Osteocyte (in vitro differentiated cells): ENCODE measurements at places on chromosomes 11 and 22.

DNA sequence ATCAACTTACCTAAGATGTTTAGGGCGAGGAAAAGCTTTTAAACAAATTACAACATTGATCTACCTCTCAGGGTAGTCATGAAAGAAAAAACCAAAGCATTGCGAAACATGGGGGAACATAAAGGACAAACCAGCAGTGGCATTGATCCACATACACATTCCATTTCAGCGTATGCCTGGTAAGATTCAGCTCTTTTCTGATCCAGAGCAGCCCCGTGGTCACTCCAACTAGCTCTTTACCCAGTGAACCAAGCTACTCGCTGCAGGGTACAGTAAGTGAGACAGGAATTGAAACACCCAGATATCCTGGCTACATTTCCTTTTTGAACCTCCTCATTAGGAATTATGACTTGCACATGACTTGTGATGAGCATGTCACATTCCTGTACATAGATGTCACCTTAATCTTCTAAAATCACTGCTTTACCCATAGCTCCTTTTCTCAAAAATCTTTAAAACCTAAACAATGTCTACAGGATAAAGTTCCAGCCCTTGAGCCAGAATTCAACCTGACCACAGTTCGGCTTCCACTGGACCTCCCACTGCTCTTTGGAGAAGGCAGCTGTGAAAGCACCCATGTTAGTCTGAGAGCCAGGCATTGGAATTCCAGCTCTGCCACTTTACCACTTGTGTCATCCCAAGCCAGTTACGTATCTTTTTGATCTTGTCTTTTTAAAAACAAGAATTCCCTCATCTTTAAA, 42.9 kb upstream of the AKIP1 start:
- DNase-seq, result no peak

- DNase-seq, result no peak
These were observed 5.8 kb downstream of the SELENOO start for GRCh38 chr22:50206599-50206998.

DNA sequence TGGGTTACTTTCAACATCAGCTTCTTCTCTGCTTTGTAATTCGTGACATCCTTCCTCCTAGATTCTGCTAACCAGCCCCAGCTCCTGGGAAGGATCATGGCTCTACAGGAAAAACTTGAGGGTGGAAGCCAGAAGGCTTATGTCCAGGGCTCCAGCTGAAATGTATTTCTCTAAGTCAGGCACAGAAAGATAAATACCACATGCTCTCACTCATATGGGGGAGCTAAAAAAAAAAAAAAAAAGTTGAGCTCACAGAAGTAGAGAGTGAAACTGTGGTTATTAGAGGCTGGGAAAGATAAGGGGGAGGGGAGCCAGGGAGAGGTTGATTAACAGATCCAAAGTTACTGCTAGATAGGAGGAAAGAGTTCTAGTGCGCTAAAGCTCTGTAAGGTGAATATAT, 74.9 kb downstream of the DSCAML1 start:
- no peak for DNase-seq

DNA sequence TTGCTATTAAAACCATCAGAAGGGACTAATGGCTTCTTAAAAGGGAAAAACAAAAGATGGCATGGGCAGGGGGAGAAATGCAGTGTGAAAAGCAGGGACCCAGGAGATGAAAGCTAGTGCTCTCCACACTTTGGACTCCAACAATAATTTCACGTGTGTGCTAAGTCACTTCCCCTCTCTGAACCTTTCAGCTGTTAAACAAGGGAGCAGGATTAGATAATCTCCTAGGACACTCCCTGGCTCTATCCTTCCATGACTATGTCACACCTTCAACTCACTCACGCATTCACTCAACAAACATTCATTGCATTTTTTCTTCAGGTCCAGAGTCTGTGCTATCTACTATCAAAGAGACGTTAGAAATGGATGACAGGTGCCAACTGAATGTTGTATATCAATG, 88.7 kb downstream of the SYN3 start:
- DNase-seq, result no peak

GRCh38 chr11:40306938-40307548, 1152.4 kb downstream of the LRRC4C start:
- DNase-seq, result no peak

DNA sequence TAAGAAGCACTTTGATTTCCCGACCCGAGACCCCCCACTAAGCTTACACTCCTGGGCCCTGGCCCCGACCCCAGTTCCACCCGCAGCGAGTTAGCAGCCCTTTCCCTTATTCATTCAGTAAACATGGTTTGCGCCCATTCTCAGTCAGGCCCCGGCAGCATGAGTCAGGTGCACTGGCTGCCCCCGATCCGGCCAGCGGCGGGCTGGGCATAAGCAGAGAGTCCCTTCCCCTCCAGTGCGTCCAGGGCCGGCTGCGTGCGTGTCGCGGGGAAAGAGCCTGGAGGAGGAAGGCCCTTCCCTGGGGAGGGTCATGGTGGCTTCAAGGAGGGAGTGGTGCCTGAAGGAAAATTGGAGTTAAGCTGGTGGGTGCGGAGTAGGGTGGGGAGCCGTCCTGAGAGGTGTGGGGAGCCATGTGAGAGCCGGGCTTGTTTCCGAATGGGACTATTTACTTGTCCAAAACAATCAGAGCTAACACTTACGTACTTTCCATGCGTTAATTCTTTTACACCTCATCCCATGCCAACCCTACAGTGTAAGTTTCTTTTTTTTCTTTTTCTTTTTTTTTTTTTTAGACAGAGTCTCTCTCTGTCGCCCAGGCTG, 657 bp downstream of the IGHMBP2 start:
- no peak for DNase-seq

DNA sequence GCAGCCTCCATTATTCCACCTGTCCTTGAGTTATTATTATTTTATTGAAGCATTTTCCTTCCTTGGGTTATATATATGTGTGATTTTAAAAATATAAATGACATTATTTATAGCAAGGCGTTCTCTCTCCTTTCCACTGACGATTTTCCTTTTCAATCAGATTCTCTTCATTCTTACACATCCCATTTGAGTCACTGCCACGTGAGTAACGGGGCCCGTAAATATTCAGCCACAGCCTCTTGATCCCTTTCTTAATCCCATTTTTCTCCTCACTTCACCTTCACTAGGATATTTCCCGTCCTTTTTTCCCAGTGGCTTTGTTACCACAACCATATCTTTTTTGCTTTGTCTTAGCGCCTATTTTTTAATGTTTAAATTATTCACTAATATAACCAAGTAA, 396.2 kb downstream of the NTM start:
- DNase-seq, result no peak

GRCh38 chr11:44870615-44871176, 80.0 kb downstream of the TP53I11 start:
- no peak for DNase-seq

DNA sequence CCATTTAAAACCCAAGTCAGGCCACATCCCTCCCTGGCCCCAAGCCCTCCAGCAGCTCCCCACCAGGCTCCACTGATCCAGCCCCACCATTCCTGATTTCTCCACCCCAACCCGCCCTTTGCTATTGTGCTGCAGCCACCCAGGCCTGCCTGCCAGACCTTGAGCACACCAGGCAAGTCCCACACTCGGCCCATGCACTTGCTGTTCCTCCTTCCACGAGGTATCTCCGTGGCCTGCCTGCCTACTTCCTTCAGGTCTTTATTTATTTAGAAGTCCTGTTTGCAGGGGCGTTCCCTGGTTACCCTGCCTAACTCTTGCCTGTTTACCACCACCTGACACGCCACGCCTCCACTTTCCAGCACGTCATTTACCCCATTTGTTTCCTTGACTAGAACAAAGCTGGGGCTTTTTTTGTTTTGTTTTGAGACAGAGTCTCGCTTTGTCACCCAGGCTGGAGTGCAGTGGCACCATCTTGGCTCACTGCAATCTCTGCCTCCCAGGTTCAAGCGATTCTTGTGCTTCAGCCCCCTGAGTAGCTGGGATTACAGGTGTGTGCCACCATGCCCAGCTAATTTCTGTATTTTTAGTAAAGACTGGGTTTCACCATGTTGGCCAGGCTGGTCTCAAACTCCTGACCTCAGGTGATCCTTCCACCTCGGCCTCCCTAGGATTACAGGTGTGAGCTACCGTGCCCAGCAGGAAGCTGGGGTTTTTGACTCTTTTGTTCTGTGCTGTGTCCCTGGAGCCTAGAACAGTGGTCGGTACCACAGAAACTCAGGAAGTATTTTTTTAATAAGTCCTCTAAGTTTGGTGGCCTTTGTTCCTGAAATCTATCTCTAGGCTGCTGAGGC, 6.7 kb downstream of the CENPM start:
- DNase-seq, result no peak

DNA sequence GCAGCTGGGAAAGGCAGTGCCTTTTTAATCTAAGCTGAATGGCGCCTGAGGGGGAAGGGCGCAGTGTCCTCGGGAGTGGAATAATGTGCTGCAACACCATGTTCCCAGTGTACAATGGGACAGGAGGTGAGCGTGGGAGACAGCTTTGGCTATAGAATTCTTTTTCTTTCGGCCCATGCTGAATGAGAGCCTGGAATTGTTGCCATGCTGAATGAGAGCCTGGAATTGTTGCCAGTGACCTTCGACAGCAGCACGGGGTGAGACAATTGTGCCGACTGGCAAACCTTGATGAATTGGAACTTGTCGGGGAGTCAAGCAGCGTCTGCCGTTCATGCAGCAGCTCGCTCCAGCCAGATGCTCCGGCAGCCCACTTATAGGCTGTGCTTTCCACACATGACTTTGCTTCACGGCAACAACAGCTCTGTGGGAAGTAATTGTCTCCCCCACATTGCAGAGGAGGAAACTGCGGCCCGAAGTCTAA, 141.4 kb upstream of the E2F8 start:
- DNase-seq, result no peak

DNA sequence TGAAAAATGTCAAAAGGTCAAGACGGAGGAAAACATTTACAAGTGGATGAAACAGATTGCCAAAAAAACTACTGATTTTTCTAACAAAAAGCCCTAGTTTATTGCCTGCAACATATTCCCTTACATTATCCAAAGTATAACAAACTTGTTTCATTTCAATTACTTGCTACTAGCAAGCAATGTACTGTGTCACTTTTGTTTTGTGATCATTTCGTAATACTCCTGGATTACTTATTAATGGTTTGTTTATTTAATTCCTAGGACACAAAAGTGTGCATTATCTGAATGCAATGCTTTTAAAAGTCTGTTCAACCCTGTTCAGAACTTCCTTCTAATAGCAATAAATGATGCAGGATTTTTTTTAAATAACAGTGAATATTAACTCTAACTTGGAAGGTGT, 50.9 kb downstream of the CCDC34 start:
- DNase-seq, result no peak

GRCh38 chr22:38842512-38843200, 1.2 kb downstream of the NPTXR start:
- no peak for DNase-seq

DNA sequence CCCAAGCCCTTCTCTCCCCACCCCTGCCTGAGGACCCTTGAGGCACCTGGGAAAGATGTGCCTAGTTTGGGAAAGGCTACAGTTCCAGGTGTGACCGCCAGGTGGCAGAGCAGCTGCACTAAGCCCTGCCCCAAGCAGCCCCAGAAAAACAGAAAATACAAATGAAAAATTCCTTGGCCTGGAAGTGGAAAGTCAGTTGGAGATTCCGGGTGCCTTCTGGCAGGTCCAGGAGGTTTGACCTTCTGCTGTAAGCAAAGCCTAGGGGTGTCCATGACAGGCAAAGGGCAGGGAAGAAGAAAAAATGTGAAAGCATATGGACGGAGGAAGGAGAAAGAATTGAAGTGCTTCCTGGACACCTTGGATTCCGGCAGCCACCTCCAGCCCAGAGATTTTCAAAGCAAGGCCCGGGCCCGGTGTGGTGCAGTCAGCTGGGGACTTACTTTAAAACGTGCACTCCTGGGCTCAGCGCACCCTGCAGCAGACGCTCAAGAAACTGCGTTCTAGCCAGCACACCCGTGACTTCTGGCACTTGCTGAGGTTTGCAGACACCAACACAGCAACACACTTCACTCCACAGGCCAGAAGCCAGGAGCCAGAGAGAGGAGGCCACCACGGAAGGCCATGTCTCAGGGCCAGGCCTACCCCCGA, 37.3 kb upstream of the SLC22A12 start:
- no peak for DNase-seq

- DNase-seq, result no peak
These were observed 35.8 kb downstream of the OR4C6 start for GRCh38 chr11:55697817-55698216.

GRCh38 chr11:10868352-10868751, 10.5 kb upstream of the ZBED5 start:
- no peak for DNase-seq

DNA sequence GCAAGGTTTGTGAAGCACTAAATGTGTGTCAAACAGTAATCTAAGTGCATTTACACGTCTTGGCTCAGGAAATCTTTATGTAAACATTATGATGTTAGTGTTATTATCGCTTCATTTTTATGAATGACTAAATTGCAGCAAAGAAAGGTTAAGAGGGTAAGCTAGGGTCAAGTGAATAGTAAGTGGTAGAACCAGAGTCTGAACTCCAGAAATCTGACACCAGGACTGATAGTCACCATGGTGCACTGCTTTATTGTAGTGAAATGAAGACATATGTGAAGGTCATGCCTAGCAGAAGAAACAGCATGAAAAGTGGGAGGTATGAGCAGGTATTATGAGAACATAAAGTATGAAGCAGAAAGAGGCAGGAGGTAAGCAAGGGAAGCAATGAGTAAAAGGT, 368.7 kb upstream of the TENM4 start:
- no peak for DNase-seq

DNA sequence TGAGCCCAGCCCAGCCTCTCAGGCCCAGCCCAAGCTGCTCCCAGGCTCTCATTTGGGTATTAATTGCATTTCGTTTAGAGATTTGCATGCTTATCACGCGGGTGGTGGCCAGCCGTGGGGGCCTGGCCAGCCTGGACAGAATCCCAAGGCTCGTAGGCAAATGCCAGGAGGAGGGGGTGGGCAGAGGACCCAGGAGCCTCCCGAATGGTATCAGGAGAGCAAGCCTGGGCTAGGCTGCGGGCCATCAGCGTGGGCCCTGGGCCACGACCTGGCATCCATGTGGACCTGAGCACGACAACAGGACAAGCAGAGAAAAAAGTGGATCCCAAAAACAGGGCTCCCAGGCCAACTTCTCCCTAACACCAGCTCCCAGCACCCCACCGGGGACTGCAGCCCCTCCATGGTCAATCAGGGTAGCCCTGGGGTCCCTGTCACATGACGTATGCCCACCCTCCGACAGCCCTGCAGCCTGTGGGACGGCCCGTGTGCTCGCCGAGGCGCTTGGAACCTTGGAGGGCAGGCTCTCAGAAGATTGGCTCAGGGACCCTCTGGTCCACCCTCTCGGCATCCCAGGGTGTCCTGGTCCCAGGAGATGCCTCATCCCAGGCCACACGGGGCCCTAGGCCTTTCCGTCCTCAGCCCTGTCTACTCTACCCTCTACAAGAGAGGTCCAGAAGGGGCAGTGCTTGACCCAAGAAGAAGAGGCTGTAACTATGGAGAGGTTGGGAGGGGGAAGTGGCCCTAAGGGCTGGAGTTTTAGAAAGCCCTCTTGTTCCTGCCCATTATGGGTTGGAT, 8.8 kb downstream of the ASCL2 start:
- DNase-seq, result no peak

DNA sequence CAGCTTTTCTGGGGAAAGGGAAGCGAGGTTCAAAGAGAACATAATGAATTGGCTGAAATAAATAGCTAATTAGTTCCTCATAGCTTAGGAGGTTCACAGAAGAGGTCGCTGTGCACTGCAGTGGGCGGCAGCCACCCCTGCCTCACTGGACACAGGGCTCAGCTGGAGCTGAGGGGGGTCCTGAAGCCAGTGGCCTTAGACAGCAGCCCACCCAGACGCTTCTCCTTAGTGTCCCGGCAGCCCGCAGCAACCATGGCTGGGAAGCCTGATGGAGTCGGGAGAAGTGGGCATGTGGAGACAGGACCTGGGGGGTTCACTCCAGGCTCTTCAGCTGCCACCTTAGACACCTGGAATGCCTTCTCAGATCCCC, 75.4 kb downstream of the TRIM29 start:
- DNase-seq, result peak; percentile 73

- no peak for DNase-seq
These were observed 43.9 kb upstream of the SMIM38 start for GRCh38 chr11:69111624-69112542.
